A172 (cell line): ENCODE measurements at places on chromosomes 7 and 10. TPM values are rescaled to one million over a fixed set of nuclear protein-coding genes. Genes with fewer than 3 reads are reported as not detected.

DNA sequence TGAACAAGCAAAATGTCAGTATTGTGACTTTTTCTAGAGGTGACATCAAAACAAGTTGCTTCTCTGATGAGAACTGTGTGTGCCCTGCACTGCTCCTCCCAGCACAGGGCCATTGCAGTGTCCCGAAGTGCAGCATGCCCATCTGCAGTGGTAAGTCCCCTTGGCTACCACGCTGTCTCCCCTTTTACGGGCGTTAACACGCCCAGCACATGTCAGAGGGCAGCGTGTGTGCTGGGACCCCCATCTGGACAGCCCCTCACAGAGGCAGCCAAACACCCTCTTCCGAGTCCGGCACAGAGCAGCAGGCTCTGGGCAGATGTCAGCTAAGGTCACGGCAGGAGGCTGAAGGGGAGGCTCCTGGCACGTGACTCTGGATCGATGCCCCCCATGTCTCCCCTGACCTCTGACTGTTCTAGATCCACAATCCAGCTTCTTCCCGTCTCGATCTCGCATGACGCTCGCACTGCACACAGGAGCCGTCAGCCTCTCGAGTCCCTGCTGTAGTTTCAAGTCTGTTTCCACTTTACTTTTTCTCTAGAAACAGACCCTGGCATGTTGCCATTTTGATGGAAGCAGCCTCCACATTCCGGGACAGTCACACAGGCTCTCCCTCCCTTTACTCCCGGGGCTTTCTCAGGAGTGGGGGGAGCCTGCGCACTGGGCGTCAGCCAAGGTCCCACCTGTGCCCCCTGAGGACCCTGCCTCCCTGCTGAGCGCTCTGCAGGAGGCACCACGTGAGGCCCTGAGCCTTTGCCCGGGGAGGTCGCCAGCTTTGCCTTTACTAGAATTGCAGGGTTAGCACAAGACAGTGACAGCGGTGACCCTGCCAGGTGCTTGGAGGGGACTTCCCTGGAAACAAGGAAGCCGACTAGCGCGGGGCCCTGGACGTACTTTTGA lies 133.8 kb downstream of the TCERG1L start:
- no peak for DNase-seq

DNA sequence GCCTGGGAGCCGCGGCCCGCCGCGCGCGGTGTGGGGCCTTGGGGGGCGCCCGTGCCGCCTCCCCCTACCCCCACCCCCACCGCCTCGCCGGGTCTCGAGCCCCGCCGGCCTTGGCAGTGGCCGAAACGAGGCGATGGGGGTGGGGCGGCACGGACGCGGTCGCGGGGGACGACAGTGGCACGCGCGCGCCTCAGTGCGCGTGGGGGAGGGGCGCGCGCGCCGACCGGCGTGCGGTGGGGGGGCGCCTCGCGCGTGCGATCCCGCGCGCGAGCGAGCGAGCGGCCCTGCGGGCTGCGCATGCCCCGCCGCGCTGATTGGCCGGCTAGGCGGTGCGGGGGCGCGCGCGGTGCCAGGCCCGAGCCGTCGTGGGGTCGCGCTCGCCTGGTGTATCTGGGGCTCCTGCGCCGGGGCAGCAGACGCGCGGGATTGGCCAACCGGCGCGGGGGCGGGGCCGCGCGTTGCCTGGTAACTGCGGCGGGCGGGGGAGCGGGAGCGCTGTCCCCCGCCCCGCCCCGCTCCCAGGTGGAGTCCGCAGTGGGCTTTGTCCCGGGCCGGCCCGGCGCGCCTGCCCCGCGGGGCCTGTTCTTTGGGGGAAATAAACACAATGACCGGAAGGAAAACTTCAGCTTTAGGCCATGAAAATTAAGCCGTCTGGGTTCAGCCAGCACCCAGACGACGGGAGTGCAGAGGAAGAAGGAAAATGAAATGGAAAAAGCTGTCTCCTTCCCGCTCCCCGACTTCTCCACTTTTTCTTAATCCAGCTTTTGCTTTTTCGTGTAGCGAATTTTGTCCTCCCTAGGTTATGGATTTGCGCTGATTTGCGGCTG lies 873 bp downstream of the GTF2I start:
- DNase-seq, result peak; percentile 89

DNA sequence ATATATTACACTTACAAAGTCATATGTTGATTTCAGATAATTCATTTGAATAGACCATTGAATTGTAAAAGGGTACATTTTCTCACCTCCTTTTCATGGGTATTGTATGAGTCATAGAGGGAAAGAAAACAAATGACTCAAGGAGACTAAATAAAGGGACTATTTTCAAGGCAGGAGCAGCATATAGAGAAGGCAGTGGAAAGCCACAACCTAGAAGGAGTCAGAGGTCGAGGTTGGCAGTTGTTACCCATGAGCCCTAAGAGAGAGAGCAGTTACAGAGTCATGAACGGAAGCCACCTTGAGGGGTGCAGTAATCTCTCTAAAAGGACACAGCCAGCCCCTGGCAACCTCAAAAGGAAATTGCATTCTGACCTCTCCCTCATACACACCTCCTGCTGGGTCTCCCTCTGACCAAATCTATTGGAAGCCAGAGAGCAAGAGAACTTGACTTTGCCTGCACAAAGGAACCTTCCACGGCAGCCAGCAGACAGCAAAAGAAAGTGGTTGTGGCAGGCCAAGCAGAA lies 137.9 kb downstream of the GRM8 start:
- DNase-seq, result no peak

- DNase-seq, result no peak
Measured at GRCh38 chr7:36775061-36775620, 50.8 kb upstream of the AOAH start.

NME8 gene
- not detected in 2 replicates for total RNA-seq

- no peak for DNase-seq
Measured at GRCh38 chr10:2525781-2526180, 541.6 kb upstream of the PFKP start.

DGKB gene
- total RNA-seq, result 0.07 and 0.29 TPM in 2 replicates

- DNase-seq, result peak; percentile 63
Measured at GRCh38 chr7:127938588-127938987, 92.6 kb downstream of the LRRC4 start.

DNA sequence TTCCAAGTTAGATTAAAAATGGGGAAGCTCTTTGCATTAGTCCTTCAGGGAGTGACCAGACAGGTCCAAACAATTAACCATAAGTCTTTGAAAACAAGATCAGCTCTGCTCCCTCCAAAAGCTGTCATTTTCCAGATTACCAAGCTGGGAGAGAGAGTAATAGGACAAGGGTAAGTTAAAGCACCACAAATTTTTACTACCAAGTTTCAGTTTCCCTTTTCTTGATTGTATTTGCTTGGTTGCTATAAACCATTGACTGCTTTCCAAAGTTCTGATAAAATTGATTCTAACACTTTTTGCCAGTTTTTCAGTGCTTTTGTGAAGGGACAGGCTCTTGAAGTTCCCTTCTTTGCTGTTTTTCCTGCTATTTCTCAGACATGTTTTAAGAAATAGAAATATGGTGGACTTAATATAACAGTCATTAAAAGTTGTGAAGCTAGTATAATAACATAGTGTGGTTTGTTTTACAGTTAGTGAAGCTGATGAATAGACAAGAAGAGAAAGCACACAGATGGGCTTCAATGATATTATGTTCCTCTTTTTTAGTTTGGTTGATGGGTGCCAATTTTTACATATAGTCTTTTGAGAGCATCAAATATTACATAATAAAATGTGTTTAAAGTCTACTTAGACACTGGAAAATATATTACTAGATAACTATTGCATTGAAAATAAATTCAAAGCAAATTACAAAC lies 40.0 kb upstream of the ZNF365 start:
- DNase-seq, result no peak

PPP1R9A gene
- total RNA-seq, result 6.9 and 9.7 TPM in 2 replicates

SH2D4B gene
- 0.07 and 0.53 TPM in 2 replicates for total RNA-seq

NPC1L1 gene
- total RNA-seq, result not detected in 2 replicates

- DNase-seq, result no peak
Measured at GRCh38 chr10:28788762-28789161, 111.4 kb downstream of the BAMBI start.

GRCh38 chr10:47028466-47028865 lies 117.2 kb downstream of the PTPN20 start:
- no peak for DNase-seq

- DNase-seq, result no peak
Measured at GRCh38 chr7:137877027-137877675, 30.4 kb upstream of the DGKI start.

DNA sequence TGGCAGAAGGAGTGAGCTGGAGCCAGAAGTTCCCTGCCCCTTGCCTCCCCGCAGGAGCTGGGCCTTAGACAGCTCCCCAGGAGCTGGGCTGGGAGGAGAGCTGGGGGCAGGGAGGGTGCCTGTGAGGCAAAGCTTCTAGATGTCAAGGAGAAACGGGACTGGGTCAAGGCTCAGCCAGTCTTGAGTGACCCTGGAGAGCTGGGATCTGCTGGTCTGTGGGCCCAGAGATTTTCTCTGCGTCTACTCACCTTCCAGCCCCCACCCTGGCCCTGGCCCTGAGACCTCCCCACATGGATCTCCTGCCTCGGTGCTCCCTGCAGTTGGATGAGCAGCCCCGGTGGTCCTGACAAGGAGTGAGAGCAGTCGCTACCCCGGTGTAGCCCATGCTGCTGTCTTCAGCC lies 20.3 kb upstream of the SHH start:
- DNase-seq, result no peak

DNA sequence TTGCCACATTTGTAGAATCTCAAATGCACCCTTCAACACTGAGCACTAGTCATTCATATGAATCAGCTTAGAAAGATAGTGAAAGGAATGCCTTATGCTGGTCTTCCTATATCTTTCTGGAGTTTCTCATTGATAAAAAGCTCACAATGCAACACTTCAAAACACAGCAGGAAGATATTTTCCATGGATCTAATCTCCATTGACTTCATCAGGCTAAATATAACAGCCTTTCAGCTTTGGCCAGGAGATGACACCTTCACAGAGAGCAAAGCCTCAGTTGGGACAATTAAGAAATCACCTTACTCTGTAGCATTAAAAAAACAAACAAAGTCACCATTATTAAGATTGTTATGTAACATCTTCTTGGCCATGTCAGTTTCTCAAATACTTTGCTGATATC lies 6.7 kb downstream of the NRP1 start:
- no peak for DNase-seq

C10orf62 gene
- 0.38 TPM in 1 of 2 replicates, not detected in the other for total RNA-seq

KLF14 gene
- total RNA-seq, result 0.02 and 0.60 TPM in 2 replicates

GBF1 gene
- total RNA-seq, result 31.9 and 32.9 TPM in 2 replicates

GRCh38 chr7:76060842-76061241 lies 12.9 kb downstream of the MDH2 start:
- DNase-seq, result no peak

GRCh38 chr10:14687340-14687739 lies 87.4 kb downstream of the FAM107B start:
- no peak for DNase-seq

DNA sequence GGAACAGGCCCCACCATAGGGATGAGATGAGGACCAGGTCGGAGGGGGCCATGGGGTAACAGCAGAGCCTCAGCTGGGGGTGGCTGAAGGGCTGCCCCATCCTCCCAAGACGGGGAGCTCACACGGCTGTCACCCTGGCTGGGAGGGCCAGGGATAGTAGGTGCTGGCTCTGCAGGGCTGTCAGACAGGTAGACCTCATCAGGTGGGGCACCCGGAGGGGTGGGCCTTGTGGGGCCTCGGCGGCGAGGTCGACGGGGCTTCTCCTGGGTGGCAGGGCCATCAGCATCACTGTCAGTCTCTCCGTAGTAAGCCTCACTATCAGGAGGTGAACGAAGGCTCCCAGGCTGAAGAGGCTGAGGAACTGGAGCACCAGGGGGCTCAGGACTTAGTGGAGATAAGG lies 2.6 kb downstream of the SYNPO2L start:
- DNase-seq, result no peak

DNA sequence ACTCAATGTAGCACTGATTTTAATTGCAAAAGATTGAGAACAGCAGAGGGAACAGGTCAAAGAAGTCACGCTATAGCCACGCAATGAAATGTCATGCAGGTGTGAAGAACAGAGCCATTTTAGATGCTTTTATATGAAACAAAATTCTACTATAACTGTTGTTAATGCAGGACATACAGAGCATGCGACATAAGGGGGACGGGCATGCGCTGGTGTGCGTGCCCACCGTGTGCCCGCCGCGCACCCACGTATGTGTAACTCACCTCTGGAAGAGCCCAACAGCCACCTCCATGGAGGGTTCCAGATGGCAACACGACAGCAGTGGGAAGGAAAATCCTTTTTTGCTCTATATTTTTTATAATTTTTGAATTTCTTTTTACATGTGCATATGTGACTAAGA lies 410.0 kb upstream of the RNF32 start:
- no peak for DNase-seq
